ENCODE measurements at places on chromosomes 12 and 14.

DNA sequence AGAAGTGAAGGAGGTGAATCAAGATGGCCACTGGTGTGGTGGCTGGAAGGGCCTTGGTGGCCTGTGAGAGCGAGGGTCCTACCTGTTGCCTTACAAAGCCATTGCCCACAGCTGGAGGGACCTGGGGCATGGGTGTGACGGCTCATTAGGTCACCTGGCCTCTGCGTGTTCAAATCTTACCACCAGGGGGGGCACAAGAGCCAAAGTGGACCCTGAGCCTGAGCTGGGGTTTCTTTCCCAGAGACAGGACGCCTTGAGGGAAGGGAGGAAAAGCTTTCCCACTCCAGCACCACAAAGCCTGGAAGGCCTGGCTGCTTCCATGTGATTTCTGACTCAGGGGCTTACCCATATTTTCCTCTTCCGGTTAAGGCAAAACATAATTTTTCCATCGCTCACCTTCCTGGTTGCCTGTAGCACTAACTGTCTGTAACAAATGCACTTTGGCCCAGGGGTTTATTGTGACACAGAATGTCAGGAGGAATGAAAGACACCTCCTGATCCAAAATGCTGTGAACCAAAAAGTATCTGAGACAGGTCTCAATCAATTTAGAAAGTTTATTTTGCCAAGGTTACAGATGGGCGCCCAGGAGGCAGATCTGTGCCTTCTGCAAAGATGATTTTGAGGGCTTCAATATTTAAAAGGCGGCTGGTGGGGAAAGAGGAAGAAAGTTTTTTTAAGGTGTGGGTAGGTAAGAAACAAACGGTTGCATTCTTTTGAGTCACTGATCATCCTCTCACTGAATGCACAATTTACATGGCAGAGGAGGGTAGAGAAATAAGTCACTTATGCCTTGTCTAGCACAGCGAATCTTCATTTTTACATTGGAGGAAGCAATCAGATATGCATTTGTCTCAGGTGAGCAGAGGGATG lies 4.3 kb upstream of the CD9 start:
- DNase-seq = peak; percentile 79

DNA sequence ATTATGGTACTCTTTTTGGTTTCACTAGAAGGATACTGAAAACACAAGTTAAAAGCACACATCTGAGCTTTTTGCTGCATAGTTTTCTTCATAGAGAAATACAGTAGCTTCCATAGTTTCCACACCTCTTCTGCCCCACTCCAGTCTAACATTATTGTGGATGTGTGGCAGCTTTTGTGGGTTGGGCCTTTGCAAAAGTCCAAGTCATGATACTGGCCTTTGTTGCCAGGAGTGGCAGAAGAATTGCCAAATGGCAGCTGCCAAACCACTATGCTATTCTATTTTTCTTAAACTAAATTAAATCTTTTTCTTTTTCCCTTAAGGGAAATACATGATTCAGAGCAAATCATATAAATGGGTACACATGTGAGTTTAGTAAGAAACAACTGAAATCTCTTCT lies 114.8 kb downstream of the PLEKHA5 start:
- no peak for DNase-seq

DNA sequence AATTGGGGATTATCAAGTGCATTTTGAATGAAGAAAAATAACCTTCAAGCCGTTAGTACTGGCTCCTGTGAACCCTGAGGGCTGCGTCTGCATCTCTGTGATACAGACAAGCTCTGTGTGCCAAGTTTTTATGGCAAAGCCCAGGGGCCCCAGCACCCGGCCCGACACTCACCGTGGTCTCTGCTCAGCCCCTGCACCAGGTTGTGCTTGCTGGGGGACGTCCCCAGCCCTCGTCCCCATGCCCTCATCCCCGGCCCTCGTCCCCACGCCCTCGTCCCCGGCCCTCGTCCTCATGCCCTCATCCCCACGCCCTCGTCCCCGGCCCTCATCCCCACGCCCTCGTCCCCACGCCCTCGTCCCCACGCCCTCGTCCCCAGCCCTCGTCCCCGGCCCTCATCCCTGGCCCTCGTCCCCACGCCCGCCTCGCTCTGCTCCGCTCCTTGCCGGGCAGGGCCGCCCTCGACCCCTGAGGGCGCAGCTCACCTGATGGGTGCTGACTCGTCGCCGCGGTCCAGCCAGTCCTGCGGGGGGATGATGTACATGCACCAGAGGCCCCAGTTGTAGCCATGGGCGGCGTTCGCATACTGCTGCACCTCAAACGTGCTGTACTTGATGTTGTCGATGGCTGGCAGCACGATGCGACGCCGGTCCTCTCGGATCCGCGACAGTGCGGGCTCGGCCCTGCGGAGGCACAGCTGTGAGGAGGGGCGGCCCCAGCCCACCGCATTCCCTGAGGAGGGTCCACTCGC lies 72.0 kb downstream of the GALNT9 start:
- no peak for DNase-seq

- no peak for DNase-seq
Measured at GRCh38 chr14:99274346-99275221, 2.6 kb upstream of the BCL11B start.

DNA sequence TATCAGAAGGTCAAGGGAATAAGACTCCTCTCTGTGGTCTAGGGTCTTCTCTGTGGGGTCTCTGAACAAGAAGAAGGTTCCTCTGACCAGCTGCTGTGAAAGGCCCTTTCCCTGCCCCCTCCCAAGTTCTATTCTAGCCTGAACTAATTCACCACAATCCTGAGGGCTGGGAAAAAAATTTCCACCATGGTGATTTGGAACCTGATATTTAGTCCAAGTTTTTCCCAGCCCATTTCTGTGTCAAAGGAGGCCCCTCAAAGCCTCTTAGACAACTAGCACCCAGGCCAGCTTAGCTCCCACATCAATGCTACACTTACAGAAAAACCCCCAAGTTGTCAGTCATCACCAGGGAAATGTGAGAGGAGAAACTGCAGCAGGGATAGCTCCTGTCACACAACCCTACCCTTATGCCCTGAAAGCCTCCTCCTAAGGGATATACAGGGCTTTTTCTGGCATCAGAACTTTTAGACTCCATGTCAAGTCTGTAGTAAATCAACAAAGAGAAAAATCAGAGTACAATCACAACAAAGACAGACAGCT lies 4.5 kb downstream of the FMNL3 start:
- DNase-seq = no peak

- no peak for DNase-seq
Measured at GRCh38 chr14:68497011-68497410, 295.9 kb downstream of the ZFP36L1 start.

GRCh38 chr12:102093319-102093718 lies 26.6 kb downstream of the NUP37 start:
- no peak for DNase-seq
